ENCODE measurements at places on chromosomes 1 and 21.

DNA sequence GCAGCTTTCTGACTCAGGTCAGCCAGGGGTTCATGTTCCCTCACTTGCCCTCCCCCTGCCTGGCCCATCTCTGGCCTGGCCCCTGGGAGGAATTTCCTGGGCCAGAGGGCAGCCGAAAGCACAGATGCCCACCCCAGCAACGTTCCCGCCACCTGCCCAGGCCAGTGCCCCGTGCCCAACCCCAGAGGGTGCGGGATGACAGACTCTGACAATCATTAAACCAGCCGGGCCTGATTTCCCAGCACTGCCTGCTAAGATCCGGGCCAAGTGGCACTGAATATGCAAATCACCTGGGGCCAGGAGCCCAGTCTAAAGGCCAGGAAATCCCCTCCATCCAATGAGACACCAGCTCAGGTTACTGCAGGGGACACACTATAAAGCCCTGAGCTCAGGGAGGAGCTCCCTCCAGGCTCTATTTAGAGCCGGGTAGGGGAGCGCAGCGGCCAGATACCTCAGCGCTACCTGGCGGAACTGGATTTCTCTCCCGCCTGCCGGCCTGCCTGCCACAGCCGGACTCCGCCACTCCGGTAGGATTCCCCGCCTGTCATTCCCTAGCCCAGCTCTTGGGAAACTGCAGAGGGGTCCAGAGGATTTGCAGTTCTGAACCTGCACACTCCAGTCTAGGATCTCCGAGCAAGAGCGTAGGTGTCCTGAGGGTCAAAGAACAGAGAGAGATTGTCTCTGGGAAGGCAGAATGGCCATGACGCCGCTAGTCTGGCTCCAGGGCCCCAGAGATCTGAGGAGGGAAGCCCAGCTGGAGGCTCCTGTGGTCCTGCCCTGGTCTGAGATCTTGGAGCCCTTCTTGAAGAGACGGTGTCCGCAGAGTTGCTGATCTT, at the start of gene ELF3:
TSS of gene ELF3 (plus strand) at position 408 of the 836 bp plus-strand sequence. CDS start 550 bp downstream, outside the sequence.
- no peak for DNase-seq

GRCh38 chr1:236895665-236896387, 100.7 kb downstream of the MTR start:
- DNase-seq, result no peak

- no peak for DNase-seq
Observed at GRCh38 chr1:11541956-11542355, 63.0 kb downstream of the DISP3 start.

GRCh38 chr1:200367841-200368534, 41.8 kb downstream of the ZNF281 start:
- DNase-seq, result no peak

DNA sequence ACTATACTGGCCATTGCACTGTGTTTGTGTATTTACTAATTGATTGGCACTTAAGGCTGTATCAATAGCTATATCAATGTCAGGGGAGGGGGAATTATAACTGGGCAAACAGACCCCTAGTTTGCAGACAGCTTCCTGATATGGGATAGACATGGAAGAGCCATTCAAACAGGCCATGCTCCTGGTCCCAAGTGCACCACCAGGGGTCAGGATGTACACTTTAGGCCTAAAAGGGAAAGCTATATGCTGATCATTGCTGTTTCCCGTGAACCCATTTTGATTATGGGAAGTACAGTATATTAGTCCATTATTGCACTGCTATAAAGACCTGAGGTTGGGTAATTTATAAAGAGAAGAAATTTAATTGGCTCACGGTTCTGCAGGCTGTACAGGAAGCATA, 124.9 kb upstream of the BACE2 start:
- no peak for DNase-seq

All from HAP-1 (cell line).